CD8-positive, alpha-beta memory T cell (primary cell): ENCODE measurements at places on chromosomes 13 and 19.
A peak's percentile ranks its signal among the peaks of the same experiment; 100 is the strongest.

DNA sequence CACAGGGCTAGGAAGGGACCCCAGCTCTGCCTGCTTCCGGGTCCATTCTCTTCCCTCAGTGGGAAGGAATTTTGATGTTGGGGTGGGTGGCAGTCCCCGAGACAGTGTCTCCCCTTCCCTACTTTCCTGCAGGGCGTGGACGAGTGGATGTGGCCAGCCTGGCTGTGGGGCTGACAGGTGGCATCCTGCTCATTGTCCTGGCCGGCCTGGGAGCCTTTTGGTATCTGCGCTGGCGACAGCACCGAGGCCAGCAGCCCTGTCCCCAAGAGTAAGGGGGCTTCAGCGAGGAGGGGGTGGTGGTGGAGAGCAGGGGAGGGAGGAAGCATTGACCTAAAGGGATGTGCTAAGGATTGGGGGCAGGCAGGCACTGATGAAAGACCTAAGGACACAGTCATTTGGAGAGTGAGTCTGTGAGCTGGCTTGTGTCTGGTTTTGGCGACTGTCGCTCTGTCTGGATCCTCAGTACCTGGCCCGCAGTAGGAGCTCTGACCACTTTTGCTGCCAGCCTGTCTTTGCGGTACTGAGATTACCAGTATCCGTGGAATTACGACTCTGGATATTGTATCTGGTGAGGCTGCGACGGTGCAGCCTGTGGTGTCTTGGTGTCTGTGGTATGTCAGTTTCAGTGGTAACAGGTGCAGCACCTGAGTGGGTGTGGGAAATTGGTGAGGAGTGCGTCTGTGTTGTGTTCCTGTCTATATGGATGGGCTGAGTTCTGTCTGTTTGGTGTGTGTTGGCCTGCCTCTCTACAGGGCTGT, 2.4 kb upstream of the PRR12 start:
- no peak for DNase-seq

- no peak for DNase-seq
These were observed 446.7 kb upstream of the SPRY2 start for GRCh38 chr13:80787604-80788003.

GRCh38 chr19:11264452-11265176, 2.3 kb upstream of the DOCK6 start:
- no peak for DNase-seq

- DNase-seq, result no peak
These were observed 1591.5 kb downstream of the PCDH9 start for GRCh38 chr13:65638572-65639168.

GRCh38 chr13:45101327-45102018, 18.8 kb upstream of the GTF2F2 start:
- no peak for DNase-seq

DNA sequence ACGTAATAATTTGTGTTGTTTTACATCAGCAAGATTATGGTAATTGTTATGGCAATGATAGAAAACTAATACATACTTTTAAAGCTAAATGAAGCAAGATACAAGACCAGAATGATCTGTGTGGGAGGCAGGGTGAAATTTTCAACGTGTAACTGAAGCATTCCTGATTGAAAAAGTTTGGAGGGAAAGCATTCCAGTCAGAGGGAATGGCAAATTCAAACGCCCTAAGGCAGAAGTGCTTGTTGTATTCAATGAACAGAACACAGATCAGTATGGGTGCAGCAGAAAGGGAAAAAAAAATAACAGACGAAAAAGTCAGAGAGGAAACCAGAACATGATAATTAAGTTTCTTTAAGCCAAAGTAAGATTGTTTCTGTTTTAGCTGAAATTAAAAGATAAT, 928.5 kb upstream of the SLITRK1 start:
- DNase-seq, result no peak

DNA sequence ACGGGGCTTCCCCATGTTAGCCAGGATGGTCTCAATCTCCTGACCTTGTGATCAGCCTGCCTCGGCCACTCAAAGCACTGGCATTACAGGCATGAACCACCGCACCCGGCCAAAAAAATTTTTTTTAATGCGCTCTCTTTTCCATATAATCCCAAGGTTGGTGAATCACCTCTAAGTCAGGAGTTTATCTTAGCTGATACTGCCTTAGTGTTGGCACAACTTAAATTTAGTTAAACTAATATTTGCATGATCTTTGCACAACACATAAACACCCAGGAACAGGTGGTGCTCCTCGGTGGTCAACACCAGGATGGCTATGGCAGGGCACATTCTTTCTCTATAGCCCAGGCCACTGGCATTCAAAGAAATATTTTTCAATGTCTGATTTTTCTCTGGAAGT, 24.1 kb upstream of the PSG7 start:
- no peak for DNase-seq

DNA sequence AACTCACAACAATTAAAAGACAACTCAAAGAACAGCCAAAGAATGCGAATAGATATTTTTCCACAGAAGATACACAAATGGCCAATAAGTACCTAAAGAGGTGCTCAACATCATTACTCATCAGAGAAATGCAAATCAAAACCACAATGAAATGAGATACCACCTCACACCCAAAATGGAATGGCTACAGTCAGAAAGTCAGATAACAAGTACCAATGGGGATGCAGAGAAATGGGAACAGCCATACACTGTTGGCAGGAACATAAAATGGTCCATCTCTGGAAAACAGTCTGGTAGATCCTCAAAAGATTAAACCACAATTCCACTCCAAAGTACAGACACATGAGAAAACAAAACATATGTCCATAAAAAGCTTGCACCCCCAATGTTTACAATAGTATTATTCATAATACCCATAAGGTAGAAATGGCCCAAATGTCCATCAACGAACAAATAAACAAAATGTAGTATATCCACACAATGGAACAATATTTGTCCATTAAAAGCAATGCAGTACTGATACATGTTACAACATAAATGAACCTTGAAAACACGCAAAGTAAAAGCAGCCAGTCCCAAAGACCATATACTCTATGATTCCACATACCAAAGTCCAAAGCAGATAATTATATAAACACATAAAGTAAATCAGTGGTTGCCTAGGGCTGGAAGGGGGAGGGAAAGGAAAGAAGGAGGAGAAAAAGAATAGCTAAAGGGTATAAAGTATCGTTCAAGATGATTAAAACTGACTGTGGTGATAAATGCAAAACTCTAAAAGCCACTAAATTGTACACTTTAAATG, 19.6 kb downstream of the USP12 start:
- DNase-seq, result no peak

DNA sequence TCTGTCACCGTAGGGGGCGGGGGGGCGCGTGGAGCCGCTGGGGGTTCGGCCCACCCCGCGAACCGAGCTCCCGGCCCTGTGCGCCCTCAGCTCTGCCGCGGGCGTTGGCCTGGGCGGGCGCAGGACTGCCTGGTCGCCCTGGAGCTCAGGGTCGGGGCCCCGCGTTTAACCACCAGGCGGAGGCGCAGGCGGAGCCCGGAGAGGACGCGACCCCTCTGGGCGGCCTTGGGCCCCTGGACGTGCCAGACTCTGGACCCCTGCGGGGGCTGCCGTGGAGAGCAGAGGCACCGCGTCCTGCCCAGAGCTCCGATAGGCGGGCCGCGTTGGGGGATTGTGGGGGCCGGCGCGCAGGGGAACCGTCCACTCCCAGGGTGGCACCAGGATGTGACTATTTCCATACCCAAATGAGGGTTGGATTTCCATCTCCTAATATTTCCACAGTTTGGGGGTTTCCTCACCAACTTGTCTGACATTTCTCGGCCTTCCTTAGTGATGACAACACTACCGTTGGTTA, 13.0 kb upstream of the USP29 start:
- DNase-seq, result no peak

DNA sequence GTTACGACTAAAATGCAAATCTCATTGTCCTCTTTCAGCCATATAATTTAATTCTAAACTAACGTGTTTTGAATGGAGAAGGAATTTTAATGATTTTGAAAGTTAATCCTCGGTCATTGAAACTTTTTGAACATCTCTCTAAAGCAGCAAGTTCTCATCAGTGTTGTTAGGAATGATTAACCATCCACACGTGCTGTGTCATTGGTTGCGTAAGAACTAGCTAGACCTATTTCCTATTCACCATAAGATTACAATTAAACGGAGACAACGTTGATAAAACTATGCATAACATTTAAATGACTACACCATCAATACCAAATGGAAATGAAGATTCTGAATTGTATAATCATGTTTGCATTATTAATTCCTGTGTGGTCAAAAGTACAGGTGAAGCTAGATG, 155.6 kb upstream of the IRS2 start:
- DNase-seq, result no peak

DNA sequence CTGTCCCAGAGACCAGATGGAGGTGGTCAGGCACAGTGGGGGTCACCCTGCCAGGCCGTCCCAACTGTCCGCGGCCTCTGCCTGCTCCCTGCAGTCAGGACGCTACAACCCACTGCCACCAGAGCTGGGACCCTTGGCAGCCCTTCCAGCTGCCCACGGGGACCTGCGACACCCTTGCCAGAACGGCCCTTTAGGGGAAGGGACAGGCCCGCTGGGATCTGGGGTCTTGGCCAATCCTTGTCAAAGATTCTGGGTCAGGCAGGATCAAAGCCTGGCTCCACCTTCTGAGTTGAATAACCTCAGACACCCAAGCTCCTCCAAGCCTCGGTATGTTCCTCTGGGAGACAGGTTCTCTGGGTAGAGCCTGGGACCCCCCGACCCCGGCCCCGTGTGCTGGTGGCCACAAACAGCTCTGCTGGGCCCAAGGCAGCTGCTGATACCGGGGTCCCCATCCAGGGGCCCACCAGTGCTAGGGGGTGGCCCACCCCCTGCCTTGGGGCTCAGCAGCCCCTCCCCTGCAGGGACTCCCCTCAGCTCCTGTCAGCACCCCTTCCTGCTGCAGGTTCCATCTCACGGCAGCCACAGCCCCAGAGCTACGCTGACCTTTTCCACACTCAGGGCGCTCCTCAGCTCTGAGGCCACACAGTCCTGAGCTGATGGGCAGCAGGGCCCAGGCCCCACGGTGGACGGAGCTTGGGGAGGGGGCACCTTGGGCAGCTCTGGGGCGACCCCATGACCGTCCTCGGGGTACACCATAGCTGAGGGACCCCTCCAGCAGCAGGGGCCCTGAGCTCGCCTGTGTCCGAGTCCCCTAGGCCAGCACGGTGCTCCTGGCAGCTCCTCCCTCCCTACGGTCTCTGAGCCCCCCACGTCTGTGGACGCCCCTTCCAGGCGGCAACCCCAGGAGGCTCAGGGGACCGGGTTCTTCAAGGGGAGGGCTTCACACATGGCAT, 18.4 kb downstream of the SBNO2 start:
- no peak for DNase-seq

- DNase-seq, result no peak
These were observed 14.3 kb downstream of the FUT6 start for GRCh38 chr19:5825178-5825577.

DNA sequence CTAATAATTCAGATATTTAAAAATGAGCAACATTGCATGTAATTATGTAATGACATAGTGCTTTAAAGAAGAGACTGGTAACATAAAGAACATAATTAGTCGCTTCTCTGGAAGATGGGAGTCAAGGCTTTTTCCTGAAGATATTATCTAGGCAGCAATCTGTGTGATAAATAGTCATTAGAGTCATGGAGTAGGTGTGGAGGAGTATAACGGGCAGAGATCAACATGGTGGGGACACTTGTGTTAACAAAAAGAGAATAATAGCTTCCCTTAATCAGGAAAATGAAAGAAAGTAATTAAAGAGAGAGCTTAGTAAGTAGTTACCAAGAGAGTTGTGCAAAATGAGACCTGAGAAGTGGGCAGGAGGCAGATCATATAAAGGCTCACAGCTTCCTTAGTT, 1417.1 kb upstream of the ATXN8OS start:
- DNase-seq, result no peak

GRCh38 chr13:109072505-109072904, 443.1 kb downstream of the MYO16 start:
- no peak for DNase-seq

DNA sequence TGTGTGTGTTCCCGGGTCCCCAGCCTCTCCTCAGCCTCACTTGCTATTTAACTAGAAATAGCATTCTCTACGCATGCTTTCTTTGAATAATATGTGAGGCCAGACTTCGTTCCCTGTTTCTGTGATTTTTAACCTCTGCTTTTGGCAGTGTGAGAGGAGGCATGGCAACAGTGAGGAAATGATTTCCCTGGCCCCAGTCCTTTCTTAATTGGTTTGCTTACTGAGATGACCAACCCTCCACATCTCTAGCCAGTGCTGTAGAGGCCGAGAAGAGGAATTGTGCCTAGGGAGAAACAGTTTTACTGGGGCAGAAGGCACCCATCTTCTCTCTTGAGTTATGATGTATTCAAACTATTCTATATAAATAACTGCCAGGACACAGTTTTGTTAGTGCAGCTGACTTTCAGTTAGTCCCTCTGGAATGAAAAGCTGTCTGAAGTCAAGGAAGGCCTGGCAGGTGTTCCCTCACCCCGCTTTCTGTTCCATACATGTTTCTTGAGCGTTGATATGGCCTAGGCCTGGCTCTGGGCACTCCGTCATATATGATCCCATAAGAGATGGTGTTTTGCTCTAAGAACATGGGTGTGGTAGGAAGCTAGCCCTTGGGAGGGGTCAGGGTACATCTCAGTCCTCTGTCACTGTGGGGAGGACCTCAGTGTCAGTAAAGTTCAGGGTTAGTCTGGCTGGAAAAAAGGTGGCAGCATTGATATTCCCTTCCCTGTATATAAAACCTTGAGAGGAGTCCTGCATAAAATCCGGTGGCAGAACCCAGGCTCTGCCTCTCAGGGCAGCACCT, 73.7 kb upstream of the NPAS1 start:
- no peak for DNase-seq

DNA sequence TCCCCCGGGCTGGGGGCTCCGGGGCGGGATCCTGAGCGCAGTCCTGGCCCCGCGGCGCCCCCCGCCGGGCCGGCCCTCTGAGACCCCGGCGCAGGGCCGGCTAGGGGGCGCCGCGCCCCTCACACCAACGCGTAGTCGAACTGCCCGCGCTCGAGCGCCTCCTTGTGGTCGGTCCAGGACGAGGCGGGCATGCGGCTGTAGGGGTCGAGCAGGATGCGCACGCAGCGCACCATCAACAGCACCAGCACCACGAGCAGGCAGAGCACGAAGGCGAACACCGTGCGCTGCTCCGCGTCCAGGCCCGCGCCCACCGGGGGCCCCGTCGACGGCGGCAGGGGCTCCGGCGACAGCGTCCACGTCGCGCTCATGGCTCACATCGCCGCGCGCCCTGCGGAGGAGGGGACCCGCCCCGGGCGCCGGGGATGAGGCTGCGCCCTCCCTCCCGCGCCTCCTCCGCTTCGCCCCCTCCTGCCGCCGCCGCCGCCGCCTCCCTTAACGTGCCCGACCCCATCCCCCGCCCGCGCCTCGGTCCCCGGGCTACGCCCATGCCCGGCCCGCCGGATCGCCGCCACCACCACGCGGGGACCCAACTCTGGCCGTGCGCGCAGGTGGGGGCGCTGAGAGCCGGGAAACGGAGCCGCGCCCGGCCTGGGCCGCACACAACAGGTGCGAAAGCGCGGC, 624 bp downstream of the CTXN1 start:
- DNase-seq, result peak; percentile 73

- DNase-seq, result no peak
These were observed 16.0 kb downstream of the MAG start for GRCh38 chr19:35307931-35308330.

GRCh38 chr13:111115061-111115964, at the start of gene ARHGEF7:
Gene ARHGEF7 (plus strand): TSS chr13:111115310. CDS start chr13:111115527, 217 bp downstream.
- no peak for DNase-seq
